Hematopoietic multipotent progenitor cell (in vitro differentiated cells): ENCODE measurements at places on chromosomes 11 and 22.

DNA sequence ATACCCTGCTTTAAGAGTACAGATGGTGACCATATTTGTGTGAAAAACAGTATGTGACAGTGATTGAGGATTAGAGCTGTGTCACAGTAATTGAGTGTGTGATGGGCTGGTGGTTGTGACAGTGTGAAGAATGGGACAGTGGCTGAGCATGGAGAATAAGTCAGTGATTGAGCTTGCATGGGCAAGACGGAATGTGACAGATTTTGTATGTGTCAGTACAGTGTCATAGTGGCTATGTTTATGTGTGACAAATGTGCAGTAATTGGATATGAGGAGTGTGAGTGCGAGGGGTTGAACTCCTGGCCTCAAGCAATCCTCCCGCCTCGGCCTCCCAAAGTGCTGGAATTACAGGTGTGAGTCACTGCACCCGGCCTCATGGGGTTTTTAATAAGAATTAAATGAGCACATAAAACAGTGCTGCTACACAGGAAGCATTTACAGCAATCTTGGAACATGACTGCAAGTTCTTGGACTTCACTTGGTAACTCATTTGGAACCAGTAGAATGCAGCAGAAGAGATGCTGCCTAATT lies 583 bp upstream of the RRAS2 start:
- DNase-seq = no peak

- no peak for DNase-seq
Observed at GRCh38 chr11:111477898-111478297, 34.3 kb downstream of the BTG4 start.

- DNase-seq = no peak
Observed at GRCh38 chr11:48047616-48048015, 67.3 kb downstream of the PTPRJ start.

GRCh38 chr11:115518983-115519628 lies 14.9 kb upstream of the CADM1 start:
- no peak for DNase-seq

- no peak for DNase-seq
Observed at GRCh38 chr11:87127101-87127500, 89.4 kb downstream of the TMEM135 start.

DNA sequence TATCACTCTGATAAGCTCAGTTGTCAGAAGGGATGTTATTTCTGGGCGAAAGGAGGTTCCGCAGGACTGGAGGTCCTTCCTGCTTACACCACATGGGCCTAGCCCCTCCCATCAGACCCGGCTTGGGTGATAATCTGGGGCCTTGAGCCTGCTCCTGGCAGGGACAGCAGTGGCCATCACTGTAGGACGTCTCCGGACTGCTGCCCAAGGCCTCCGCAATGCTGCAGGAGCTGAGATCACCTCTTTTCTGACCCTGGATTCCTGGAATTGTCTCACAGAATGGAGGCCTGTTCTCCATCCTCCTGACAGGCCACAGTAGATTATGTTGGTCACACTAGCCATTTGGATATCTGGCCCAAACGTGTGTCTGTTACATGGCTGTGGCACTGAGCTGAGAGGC lies 9.2 kb upstream of the BIK start:
- no peak for DNase-seq

- no peak for DNase-seq
Observed at GRCh38 chr11:48193876-48194275, 22.7 kb upstream of the OR4B1 start.
